NCI-H774 (cell line): ENCODE measurements at places on chromosomes 1 and 21.

DNA sequence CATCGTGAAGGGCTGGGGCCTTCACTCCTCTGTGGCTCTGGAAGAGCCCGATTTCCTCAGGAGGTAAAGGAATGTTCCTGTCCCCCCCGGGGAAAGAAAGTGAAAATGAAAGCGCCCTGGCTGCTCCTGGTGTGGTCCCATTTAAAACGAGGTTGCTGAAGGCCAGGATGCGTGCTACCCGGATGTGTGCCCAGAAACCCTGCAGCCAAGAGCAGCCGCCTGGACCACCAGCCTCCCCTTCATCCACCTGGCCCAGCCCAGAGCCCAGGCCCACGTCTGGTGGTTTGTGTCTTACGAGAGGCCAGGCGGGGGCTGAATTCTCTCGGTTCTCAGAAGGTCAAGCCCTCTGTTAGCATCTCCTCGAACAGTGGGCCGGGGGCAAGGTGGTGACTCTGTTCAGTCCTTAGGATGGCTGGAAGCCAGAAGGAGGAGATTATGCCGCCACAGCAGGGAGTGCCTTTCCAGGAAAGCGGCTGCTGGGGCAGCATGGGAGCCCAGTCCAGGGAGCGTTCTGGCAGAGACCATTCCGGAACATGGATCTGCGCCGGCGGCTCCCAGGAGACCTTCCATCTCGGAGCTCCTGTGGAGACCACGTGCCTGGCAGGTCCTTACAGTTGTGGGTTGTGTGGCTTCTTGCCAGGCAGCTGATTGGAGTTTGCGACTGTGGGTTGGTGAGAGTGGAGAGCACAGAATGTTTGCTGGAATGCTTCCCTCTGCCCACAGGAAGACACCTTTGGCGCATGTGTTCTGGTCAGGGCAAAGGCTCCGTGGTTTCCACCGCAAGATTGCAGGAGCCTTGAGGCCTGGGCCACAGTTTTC, 1.4 kb downstream of the GUK1 start:
- DNase-seq, result no peak

GRCh38 chr1:228685081-228685660, 50.1 kb upstream of the RHOU start:
- no peak for DNase-seq

DNA sequence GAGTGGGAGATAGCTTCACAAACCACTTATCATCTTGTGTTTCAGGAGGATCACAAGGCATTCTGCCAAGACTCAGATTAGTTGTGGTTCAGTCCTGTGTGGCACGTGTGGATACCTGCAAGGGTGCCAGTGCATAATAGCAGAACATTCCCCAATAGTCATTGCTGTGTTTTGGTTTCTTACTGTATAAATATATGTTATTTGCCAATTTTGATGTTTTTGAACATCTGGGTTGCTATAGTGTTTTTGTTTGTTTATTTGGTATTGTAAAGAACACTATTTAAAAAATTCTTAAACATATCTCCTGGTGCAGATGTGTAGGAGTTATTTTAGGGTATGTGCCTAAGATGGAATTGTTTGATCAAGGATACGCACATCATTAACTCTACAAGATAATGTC, 5.4 kb upstream of the NTMT2 start:
- no peak for DNase-seq

DNA sequence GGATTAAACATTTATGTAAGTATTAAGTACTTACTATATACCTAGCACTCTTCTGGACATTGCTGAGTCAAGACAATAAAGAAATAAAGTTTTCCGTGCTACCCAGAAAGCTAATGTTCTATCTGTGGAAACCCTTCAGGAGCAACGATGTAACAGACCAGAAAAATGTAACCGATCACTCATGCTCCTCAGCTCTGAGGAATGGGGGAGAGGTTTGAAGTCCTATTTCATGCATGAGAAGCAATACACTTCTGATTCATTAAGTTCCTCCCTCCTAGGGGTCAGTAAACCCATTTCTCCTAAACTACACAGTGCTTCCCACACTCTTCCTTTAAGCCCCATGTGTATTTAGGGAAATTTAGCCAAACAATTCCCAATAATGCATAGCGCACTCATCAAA, 25.6 kb upstream of the KAZN start:
- DNase-seq, result no peak

DNA sequence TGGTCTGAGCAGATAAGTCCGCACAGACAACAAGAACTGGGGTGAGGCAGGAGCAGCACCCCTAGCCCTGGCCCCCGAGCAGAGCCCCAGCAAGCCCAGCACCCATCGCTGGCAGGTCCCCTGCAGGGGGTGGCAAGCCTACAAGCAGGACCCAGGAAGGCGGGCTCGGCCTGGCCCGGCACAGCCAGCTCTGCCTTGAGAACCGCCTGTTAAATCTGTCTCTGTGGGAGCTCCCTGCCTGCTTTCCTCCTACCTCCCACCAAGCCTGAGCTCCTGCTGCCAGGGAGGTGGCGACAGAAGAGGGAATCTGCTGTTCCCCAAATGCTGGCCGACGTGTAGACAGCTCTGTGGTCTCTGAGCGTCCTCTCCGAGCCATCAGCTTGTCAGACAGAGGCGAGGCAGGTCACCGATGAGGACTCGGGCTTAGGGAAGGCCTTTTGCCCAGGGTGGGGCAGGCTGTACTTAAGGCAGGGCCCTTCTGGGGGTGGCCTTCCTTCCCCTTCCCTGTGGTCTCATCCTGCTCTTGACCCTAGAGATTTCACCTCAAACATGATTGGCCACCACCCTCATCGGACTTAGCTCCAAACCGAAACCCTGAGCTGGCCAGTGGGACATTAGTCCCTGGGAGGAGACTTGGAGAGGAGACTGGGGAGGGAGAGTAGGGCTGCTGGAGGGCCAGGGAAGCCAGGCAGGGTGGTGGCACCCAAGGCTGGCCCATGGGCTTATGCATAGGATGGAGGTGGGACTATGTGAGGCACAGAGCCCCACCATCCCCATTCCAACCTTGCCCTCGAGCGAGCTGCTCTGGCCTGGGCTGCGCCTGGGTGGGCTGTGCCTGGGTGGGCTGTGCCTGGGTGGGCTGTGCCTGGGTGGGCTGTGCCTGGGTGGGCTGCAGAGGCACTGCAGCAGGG, 7.7 kb downstream of the SELENON start:
- DNase-seq, result no peak

DNA sequence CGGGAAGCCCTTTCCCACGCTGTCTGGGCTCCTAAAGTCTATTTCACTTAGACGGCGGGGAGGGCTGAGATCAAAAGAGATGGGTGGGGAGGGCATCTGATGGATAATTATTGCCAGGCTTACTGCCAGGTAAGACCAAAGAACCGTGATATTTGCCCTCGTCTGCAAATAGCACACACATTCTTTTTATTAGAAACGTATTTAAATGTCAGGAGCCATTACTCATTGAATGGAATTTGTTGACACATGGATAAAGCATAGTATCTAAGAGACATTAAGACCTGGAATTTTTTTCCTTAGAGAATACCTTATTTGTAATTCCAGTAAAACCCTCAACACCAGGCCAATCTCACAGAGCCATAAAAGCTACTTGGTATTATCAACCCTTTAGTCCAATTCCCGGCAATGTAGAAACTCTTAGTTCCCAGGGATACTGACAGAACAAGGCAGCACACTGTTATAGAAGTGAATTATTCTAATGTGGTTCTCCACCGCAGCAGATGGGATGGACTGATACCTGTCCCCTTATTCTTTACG, 10.6 kb downstream of the URB1 start:
- DNase-seq, result peak; percentile 77

- no peak for DNase-seq
Measured at GRCh38 chr1:234234199-234234598, 139.1 kb upstream of the COA6 start.

GRCh38 chr1:97674517-97674916, 246.3 kb downstream of the DPYD start:
- DNase-seq, result no peak
